Stimulated activated CD4-positive, alpha-beta T cell treated with anti-CD3 and anti-CD28 coated beads, Interleukin-1b, Interleukin-23, amount 100 ng/mL, for 4 hours (primary cell): ENCODE measurements at places on chromosomes 1 and 21.

- no peak for DNase-seq
Observed at GRCh38 chr1:183609313-183609712, 19.1 kb upstream of the NCF2 start.

- no peak for DNase-seq
Observed at GRCh38 chr1:220696863-220697231, 6.7 kb downstream of the C1orf115 start.

- DNase-seq: no peak
Observed at GRCh38 chr1:33042831-33043230, 6.1 kb upstream of the AK2 start.

DNA sequence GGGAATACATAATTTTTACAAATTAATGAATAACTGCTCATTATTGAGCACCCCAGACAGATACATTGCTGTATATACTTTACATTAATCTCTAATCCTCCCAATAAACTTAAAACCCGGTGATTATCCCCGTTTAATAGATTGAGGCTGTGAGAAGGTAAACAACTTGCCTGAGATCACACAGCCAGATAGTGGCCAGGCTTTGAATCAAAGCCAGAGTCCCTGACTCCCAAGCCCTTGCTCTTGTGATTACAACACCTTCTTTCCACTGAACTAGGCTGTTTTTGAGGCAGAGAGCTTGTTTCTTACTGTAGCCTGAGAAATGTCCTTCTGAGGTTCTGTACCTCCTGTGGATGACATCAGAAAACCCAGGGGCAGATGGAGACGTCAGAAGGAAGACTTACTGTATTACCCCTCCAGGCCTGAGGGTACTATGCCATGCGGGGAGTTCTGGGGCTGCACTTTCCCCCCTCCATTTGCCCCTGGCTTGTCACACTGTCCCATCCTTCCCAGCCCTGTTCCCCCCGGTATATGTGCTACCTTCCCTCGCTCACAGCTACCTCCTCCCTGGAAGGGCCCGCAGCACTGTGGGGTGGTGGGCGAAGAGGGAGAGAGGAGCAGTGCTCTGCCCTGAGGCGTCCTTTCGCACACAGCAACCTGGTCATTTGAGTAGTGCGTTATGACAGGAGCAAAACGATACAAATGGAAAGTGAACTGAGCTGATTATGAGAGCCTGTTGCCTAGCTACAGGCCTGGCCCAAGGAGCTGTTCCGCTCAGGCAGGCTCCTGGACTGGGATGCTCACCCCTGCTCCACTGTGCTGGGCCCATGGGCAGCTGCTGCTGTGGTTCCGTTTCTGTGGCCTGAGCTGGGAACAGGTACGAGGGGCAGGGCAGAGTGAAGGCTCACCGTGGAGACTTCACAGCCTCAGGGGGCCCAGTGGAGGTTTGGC is 4.6 kb downstream of the KCNC4 start:
- no peak for DNase-seq

GRCh38 chr1:210448297-210448892 is 119.7 kb downstream of the HHAT start:
- peak; percentile 27 for DNase-seq

DNA sequence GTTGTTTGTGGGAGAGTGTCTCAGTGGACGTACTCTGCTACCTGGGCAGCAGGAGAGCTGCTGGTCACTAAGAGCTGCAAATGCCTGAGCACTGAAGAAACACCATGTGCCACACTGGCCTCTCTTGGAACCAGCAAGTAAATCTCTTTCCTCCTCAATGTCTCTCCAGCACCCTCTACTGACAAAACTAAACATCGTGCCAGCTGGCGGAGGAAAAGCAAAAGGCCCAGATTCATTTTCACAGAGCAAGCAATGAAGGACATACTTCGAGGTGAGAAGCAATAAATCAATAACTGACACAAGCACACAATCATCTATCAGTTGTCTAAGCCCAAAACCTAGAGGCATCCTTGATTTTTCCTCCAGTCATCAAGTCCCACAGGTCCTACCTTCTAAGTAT is 78.1 kb downstream of the RERE start:
- DNase-seq: no peak

DNA sequence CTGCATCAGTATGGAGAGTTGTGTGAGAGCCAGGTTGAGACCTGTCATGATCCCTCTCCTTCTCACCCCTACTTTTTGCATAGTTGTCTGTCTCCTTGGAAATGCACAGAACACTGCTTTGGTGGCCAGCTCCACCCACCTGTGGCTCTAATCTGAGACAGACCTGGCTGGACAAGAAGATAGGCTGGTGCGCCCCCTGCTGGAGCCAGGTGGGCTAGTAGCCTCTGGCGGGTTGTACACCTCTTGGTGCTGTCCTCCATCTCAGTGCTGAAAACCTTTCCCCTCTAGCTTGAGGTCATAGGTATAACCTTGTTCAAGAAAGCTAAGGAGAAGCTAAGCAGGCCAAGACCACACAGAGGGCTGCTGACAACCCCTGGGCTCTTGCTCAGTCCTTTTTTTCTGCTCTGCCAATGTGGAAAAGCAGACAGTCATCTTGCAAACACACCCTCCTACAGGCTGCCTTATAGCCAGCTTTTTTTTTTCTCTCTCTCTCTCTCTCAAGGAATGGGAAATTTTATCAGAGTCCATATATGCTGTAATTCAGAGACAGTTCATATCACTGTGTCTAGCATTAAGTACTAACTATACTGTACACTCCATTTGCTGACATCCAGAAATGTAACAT is 58.8 kb upstream of the SPATA6 start:
- no peak for DNase-seq

GRCh38 chr1:14320518-14320917 is 278.0 kb upstream of the KAZN start:
- DNase-seq: no peak

- no peak for DNase-seq
Observed at GRCh38 chr1:47803815-47804501, 193.2 kb downstream of the TRABD2B start.

GRCh38 chr21:29256126-29256910 is 42.4 kb upstream of the BACH1 start:
- DNase-seq: no peak

- DNase-seq: no peak
Observed at GRCh38 chr1:233357595-233358397, 30.3 kb downstream of the MAP3K21 start.

- DNase-seq: no peak
Observed at GRCh38 chr1:183025782-183026774, 2.9 kb downstream of the LAMC1 start.

DNA sequence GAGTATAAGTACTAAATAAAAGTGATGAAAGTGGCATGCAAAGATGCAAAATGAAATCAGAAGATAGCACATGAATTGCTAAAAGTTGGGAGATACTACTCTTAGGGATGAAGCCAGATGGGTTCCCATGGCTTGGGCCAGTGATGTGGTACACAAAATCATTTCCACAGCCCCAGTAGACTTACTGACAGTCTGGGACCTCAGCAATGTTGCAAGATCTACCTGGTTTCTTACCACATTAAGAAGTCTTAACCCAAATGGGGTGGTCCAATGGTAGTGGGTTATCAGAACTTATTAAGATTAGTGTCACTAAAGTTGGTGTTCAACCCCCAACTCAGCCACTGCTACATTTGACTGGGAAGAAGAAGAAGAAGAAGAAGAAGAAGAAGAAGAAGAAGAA is 227.7 kb upstream of the IRF2BP2 start:
- DNase-seq: no peak

DNA sequence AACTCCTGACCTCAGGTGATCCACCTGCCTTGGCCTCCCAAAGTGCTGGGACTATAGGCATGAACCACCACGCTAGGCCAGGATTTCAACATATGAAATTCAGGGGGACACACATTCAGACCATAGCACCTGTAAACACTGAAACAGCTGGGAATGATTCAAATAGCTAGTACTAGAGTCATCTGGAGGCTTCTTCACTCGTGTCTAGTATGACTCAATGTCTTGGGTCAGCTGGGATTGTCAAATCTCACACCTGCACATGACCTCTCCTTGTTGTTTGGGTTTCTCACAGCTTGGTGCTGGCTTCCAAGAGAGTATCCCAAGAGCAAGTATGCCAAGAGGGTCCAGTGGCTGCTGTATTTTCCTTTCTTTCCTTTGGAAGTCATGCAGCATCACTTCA is 75.1 kb downstream of the PGM1 start:
- no peak for DNase-seq

DNA sequence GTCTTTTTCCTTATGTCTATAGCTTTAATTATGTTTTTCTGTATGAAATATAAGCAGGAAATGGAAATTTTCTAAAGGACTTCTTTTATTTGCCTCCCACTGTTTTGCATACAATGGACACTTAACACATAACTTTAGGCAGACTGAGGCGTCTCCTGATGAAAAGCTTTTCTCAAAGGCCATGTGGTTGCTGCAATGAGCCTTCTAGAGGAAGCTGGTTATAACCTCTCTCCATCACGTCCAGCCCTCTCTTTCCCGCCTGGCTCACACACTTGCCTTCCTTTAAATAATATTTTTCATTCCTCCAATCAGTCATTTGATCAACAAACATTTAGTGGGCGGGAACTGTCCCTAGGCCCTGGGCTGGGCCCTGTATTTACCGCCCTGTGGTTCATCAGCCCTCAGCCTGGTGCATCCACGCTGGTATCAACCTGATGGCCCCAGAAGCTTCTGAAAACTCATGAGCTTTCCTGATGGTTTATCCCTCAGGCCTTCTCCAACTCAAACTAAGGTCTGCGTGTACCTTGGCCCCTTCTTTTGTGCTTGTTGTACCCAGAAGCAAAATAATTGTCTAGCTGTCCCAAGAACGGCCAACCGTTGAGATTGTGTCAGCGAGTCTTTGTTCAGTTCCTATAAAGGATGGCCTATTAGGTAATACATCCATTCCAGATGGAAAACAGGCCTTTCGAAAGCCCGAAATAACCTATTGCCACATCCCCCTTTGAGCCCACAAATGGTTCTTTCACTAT is 75.3 kb upstream of the LYST start:
- DNase-seq: no peak

DNA sequence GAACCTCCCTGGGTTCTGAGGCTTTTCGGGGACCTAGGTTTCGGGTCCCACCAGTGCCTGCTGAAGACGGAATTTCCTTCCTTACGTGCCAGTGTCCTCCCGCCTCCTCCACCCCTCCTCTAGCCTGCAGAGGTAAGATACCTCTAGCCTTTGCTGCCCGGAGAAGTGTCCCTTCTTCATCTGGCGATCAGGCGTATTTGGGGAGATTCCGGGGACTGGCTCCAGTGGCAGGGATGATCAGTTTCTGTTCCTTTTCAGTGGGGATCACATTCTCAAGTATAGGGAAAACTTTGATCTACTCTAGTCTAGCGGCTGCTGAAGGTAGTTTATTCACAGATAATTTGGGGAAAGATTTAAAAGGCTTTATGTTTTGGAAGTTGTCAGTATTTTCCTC is 674 bp downstream of the CEP350 start:
- no peak for DNase-seq

DNA sequence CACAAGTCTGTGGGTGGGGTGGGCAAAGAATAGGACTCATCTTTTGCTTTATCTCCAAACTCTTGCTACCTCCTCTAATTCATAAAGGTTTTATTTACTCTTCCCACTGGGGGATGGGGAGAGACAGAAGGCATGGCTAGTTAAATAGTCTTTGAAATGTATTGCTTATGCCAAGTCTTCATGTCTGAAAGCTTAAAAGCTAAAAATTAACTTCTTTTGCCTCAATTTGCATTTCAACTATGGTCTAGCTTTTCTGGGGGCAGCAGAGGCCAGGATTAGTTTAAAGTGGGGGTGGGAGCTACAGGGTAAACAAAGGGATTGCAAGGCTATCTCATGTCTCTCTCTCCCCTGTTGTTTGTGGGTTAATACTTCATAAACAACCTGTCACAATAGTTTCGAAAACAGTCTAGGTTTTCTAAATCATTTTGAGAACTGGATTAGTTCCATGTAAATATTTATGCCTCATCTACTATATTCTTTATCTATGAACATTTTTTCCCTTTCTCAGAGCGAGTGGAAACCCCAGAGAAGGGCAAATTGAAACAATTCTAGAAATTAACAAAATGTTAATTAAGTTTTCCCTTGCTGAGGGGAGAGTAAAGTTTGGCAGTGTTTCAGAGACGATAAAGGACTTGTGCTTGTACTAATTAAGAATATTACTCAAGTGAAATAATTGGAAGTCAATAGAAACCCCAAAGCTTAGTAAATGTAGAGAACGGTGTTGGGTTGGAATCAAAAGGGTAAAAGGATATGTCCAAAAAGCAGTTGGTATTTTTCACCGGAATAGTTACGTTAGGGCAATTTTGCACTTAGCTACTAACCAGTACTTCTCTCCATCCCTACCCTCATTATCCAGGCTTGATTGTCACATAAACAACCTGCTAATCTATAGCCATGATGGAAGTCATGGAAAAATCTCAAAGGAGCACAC is 182.2 kb downstream of the GIPC2 start:
- no peak for DNase-seq

DNA sequence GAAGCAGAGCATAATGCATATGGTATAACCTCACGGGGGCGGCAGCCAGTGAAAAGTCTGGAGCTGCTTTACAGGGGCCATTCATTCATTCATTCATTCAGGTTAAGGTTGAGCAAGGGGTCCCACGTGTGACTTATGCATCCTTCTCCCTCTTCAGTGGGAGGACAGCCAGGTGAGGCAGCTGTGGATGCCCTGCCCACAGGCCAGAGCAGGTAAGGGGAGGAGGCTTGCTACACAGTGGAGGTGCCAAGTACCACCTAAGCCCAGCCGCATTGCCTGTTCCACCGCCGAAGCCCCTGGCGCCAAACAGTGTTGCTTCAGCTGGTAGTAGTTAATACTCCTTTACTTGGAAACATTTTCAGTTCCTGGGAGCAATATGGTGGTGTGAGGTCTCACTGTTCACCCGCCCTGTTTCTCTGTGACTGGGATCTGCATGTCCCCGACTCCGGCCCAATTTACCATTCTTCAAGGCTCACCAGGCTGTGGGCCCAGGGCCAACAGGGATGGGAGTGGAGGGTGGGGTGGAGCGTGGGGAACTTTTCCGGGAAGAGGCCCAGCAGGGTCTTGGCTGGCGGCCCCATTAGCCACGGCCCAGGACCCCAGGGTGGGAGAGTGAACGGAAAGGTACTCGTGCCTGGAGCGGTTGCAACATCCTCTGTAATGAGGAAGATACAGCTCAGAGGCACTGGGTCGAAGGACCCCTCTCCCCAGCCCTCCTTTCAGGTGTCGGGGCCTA is 722 bp upstream of the PODN start:
- DNase-seq: no peak

DNA sequence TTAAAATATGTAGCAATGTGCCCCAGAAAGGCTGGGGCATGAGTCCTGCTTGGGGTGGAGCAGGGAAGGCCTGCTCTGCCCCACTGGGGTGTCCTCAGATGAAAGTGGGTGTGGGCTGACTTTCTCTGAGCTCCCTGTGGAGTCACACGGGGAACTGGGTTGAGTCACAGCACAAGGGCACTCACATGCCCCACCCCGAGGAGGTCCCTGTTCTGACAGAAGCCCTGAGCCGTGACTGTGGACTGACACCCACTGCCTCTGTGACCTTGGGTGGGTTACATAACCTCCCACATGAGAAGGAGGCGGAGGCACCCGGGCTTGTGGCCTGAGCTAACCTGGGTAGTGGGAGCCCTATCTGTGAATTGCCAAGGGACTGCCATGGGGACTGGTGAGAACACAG is 52.5 kb upstream of the TINAGL1 start:
- DNase-seq: no peak
